ENCODE measurements at places on chromosomes 2 and 18.

- peak; percentile 26 for DNase-seq
These were observed 82.0 kb downstream of the SMAD7 start for GRCh38 chr18:48868468-48869466.

DNA sequence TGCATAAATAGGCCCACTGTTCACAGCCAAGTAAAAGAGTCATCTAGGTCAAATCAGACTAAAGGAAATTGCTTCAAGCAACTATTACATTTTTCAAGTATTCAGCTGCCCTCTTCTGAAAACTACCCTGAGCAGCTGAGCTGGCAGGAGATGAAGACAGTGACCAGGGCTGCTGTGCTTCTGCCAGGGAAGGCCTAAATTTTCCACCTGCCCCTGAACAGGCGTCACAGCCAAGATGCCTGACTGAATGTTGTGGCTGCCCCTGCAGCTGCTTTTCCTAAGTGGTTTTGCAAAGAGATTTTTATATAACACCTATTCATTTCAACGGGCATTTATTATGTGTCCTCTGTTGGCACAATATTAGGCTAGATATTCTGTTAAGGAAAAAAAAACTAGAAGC lies 96.7 kb upstream of the RPE start:
- no peak for DNase-seq

DNA sequence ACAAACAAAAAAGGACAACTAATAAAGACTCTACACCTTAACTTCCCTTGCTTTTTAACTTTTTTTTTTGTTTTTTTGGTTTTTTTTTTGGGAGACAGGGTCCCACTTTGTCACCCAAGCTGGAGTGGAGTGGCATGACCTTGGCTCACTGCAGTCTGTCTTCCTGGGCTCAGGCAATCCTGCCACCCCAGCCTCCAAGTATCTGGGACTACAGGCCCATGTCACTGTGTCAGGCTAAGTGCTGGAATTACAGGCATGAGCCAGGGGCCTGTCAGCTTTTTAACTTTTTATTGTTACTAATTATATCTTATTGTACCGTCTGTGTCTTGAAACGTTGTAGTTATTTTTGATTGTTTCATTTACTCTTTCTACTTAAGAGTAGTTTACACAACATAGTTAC lies 25.5 kb downstream of the WDR7 start:
- DNase-seq, result no peak

DNA sequence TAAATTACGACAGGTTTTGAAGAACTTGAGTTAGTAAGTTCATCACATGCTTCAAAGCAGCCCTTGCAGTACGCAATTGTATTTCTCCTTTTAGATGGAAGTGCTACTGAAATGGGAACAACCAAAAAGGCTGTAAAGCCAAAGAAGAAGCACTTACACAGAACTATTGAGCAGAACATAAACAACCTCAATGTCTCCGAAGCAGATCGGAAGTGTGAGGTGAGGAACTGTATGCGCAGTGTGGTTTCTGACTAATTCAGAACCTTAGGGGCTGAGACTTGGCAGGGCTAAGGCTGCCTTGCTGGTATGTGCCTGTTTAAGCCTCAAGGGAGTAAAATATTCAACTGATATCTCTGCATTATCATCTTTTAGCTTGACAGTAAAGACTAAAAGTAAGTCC lies 8.4 kb downstream of the NCAPH start:
- no peak for DNase-seq

GRCh38 chr2:172985139-172985892 lies 90.3 kb upstream of the MAP3K20 start:
- no peak for DNase-seq

- DNase-seq, result no peak
These were observed at the start of gene CLASP1 for GRCh38 chr2:121649149-121649595. Gene CLASP1, minus strand, starts transcription at chr2:121649462. Its CDS starts 43,567 bp downstream, at chr2:121605895.

GRCh38 chr2:151718796-151719195 lies 15.5 kb downstream of the NEB start:
- DNase-seq, result no peak

DNA sequence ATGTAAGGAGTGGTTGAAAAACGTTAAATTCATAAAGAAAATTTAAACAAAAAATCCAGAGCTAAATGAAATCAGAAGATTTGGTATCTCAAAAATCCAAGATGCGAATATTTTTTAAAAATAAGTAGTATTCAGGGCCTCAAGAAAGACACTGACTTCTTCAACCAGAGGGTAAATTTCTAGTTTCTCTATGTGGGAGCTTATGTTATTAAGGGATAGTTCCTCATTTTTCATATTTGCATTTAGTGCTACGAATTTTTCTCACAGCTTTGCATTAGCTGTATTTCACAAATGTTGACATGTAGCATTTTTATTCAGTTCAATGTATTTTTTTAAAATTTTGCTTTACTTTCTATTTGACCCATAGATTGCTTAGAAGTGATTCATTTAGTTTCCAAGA lies 454.7 kb downstream of the CBLN2 start:
- DNase-seq, result no peak

DNA sequence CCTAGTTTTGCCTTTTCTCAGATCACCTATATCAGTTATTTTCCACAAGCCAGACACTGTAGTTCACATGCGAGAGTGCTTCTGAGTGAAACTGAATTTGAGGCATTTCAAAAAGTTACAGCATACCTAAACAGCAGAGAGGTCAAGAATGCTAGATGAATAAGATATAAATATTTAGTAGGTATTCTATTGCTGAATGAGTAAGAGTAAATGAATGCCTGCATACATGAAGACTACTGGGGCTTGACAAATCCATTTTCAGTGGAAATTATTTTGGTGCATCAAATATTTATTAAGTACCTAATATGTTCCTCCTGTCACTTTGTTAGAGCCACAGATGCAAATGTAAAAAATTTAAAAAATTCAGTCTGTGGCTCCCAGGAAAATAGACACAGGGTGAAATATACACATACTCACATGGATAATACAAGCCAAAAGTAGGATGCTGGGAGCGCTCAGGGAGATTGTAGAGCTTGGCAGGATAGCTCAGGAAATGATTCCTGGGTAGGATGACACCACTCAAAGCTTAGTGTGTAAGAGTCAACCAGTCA lies 27.6 kb upstream of the CDC42EP3 start:
- no peak for DNase-seq

- no peak for DNase-seq
These were observed 7.8 kb downstream of the AGBL5 start for GRCh38 chr2:27059141-27059820.

GRCh38 chr2:219398721-219399363 lies 11.1 kb upstream of the DNPEP start:
- DNase-seq, result peak; percentile 54

DNA sequence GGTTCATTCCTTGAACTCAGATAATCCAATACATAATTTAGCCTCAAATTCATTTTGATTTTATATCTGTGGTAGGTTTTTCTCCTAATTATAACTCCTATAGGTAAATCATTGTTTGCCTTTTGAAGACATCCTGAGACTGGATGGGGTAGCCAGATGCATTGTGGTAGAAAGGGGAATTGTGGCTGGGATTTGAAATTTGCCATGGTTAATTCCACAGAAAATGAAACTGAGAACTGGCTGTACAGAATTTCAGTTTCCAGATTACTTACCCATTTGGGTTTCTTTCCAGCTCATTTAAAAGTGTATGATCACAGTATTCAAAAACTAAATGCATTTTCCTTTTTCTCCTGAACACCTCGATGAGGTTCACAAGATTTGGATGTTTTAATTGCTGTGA lies 18.2 kb downstream of the CDKL4 start:
- no peak for DNase-seq

DNA sequence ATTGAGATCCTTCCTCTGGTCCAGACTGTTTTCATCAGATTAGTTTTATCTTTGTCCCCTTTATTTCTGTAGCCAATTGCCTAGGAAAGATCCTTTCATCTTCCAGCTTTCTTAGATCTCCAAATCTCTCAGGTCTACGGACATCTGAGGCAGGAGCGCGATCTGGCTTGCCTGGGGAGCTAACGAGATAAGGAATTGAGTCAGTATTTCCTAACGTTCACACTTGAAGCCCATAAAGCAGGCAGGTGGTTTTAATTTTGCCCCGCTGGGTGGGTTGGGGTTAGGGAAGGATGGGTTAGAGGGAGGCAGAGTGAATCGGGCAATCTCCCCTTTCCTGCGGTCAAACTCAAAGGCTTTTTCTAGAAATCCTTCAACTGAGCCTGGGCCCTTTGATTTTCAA lies 727 bp upstream of the TTLL4 start:
- DNase-seq, result peak; percentile 8

DNA sequence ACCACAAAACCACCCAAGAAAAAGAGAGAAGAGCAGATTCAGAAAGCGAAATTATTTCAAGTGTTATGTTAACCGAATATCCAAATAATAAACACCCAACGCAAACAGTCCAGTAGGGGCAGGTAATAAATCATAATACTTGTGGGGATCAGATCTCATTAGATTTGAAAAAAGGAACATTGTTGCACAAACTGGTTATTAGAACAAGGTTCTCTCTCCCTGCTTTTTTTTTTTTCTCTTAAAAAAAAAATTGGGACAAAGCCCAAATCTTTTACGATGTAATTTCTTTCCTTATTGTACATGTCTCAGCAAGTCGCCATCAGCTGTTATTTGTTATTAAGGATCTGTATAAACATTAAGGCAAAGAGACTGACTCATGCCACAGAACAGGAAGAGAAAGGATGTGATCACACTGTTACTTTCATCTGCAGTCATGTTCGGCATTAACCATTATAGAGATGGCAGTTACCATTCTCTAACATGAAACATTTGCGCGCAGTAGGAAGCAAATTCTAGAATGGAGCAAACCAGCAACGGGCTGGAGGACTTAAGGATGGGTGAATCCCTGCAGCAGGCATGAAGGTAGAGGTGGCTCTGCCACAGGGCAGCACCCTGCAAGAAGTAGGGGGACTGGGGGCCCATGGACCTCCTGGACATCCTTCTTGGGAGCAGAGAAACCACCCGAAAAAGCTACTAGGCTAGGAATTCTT lies 42.0 kb downstream of the EPHA4 start:
- no peak for DNase-seq

- no peak for DNase-seq
These were observed 28.1 kb downstream of the NCKAP1 start for GRCh38 chr2:183010112-183010511.

- DNase-seq, result no peak
These were observed 72.2 kb downstream of the HNMT start for GRCh38 chr2:138036522-138036921.

DNA sequence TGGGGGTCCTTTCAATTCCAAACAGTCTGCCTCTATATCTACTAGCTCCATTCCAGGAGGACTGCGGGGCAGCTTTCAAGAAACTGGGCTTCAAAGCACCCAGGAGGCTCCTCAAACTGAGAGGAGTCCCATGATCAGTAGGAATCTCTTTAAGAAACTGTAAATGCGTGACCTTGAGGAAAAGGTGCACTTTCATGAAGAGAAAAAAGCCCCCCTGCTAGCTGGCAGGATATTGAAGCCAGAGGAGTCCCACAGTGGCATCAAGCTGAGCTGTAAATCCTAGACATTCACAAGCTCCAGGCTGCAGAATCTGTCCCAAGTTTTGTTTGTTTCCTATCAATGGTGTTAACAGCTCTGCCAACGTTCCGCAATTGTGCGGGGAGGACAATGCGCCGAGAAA lies 790.1 kb downstream of the SLC4A3 start:
- no peak for DNase-seq

GRCh38 chr2:239240414-239240881 lies 160.4 kb downstream of the HDAC4 start:
- no peak for DNase-seq

DNA sequence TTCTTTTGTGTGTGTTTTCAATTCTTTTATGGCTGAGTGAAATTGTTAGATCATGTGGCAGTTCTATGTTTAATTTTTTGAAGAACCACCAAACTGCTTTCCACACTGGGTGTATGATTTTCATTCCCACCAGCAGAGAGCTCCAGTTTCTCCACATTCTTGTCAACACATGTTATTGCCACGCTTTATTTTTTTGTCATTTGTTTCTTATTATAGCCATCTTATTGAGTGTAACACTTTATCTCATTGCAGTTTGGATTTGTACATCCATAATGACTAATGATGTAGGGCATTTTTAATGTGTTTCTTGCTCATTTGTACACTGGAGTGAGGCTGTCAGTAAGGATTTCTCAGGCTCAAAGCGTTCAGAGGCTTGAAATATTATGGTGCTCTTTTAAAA lies 184.2 kb downstream of the PIEZO2 start:
- DNase-seq, result no peak

- no peak for DNase-seq
These were observed 187.4 kb upstream of the NCKAP5 start for GRCh38 chr2:133755480-133756300.

DNA sequence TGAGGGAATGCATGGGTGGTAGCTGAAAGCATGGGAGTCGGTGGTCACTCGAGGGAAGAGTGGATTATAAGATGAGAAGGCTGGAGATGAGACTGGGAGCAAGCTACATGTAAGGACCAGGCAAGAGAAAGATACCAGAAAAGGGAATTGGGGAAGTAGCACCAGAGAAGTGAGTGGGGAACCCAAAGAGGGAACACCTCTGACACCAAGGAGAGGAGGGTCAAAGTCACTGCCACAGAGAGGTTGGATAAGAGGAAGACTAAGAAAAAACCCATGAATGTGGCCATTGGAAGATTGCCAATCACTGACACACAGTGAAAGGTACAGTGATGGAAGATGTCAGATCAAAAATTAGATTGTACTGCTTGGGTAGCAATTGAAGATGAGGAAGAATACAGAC lies 473.9 kb downstream of the BCL11A start:
- DNase-seq, result no peak

GRCh38 chr18:9714266-9715087 lies 6.4 kb downstream of the RAB31 start:
- no peak for DNase-seq

DNA sequence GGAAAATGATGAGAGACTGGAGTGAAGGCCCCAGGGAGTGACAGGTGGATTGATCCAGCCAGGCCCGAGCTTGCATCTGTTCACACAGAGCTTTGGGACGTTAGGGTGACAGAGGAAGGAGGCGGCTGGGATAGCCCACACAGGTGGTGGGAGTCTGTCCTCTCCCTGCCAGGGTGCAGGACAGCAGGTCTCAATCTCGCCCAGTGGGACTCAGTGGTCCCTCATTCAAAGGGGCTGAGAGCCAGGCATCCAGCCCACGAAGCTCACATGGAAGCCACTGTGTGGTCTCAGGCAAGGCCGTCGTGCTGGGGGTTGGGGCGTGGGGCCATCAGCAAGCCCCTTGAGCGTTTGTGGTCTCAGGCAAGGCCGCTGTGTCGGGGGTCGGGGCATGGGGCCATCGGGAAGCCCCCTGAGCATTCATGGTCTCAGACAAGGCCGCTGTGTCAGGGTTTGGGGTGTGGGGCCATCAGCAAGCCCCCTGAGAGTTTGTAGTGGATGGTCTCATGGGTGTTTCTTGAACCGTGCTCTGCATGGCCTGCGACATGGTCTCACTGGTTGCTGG lies 8.3 kb downstream of the KCNG2 start:
- DNase-seq, result no peak

All from left colon (tissue), 2 donors.